Stimulated activated CD4-positive, alpha-beta T cell treated with anti-CD3 and anti-CD28 coated beads, Interleukin-1b, Interleukin-23, amount 100 ng/mL, for 4 hours (primary cell): ENCODE measurements at places on chromosomes 3 and 15.

GRCh38 chr3:54527953-54528352 is 399.9 kb downstream of the LRTM1 start:
- no peak for DNase-seq

GRCh38 chr15:25065286-25065685 is 110.5 kb downstream of the SNRPN start:
- no peak for DNase-seq

DNA sequence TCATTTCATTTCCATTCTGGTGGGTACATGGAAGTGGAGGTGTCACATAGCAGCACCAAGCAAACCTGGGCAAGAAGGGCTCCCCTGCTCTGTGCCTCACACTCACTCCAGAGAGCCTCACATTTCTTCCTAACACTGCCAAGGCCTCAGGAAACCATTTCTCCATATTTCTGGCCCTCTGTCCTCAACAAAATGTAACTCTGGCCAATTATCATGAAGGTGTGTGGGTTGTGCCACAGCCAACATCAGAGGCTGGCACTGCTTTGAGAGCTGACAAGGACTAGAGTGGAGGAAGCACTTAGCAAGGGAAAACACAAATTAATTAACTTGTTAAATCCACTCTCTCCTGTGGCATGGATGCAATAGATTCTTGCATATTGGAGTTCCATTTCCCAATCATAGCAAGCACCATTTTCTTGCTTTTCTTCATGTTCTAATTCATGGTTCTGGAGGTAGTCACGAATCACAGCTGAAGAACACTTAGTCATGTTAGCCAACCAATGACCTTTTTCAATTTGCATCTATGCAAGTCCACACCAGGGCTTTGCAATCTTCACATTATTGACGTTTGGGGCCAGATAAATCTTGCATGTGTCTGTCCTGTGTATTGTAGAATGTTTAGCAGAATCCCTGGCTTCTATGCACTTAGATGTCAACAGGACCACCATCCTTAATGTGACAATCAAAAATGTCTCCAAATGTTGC is 241.1 kb downstream of the PLCL2 start:
- no peak for DNase-seq

DNA sequence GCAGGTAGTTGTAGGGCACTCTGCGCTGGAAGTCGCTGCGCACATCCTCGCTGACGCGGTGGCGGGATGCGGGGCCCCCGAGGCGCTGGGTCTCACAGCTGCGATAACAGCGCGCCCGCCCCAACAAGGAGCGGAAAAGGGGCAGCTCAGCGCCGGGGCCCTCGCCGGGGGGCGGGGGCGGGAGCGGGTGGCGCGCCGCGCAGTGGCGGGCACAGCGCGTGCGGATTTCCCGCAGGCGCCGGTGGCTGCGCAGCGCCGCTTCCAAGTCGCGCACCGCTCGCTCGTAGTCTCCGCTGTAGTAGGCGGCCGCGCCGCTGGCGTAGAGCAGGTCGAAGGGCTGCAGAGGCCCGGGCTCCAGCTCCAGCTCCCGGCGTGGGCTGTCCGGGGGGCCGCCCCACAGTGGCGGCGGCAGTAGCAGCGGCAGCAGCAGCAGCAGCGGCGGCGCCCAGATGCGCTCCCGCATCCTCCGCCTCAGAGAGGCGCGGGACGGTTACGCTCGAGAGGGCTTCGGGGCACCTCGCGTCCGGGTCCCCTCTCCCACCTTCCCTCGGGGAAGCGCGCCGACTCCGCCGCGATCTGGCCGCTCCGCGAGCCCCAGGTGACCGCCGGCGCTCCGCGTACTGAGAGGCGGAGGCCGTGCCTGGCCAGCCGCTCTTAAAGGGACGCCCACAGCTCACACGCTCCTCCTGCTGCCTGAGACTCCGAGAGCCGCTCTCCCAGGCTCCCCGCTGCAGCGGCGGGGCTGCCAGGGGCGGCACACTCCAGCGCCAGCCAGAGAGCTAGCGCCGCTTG is at the start of gene P3H2:
Gene P3H2, minus strand, starts transcription at position 629 of the 792 bp plus-strand sequence. Its CDS starts 166 bp downstream, at position 463.
- no peak for DNase-seq

DNA sequence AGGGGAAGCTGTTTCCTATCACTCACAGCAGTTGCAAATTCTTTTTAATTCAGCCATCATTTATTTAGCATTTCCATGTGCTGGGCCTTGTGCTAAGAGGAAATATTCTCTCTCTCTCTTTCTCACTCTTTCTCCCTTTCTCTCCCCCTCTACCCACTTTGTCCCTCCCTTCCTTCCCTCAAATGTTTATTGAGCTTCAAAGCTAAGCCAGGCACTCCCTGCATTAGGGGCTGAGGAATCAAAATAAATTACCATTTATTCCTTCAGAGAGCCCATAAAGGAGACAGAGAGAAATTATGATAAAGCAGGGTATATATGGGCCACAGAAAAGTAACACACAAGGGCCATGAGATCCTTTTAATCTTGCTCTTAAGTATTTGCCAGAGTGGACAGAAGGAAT is 6.8 kb downstream of the TMPRSS7 start:
- no peak for DNase-seq

- no peak for DNase-seq
These were observed 3.7 kb upstream of the NGRN start for GRCh38 chr15:90261811-90262210.

- no peak for DNase-seq
These were observed 265.4 kb downstream of the CGGBP1 start for GRCh38 chr3:87793337-87793877.

- DNase-seq = no peak
These were observed 559.8 kb upstream of the CBLB start for GRCh38 chr3:106428565-106428994.

DNA sequence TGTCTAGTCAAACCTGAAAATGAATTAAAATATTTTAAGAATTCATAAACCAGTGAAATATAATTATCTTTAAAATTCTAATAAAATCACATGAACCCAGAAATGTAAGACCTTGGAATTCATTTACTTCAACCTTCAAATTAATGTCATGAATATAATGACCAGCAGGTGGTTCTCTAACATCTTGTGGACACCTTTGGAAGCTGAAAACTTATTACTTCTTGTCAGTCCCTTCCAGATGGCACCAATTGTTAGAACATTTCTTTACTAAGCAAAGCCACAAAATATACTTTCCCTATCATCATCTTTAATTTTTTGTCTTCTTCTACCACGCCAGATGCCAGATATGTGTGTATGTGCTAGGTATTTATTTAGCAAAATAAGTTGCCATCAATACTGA is 240.0 kb downstream of the MBNL1 start:
- DNase-seq = no peak
